ENCODE measurements at places on chromosomes 12 and 14.

- DNase-seq, result no peak
Observed at GRCh38 chr12:49340971-49341776, 4.2 kb upstream of the C1QL4 start.

DNA sequence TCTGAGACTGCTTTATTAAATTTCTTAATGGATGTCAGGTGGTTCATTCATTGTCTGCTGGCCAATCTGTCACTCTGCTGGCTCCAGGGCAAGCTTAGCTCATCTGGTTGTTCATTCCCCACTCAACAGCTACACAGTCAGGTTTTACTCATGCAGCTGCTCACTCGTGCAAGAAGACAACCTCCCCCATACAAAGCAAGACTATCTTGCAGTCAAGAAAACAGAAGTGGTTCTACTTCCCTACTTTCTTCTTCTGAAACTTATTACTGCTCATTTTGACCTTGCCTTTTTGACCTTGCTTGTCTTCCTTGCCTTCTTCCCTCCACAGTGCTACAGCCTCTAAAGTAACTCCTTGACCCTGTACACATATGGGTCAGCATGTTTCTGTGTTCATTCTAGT is 277.9 kb downstream of the SSPN start:
- no peak for DNase-seq

DNA sequence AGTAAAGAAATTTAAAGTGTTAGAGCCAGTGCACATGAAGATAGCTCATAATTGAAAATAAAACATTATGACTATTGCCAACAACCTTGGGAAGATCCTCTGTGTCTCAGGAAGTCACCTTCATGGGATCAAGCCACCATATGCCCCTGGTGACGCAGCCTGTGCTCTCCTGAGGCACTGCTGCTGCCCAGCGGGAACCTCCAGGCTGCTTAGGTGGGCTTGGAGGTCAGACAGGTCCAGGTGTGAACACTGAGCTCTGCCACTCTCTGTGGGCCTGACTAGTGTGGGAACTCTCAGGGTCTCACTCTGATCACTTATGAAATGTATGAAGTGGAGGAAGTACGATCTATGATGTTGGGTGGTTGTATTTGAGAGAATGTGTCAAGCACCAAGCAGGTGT is 16.7 kb downstream of the SLC35E3 start:
- DNase-seq, result no peak

GRCh38 chr12:52066346-52067080 is 3.3 kb upstream of the ATG101 start:
- DNase-seq, result no peak

- no peak for DNase-seq
Observed at GRCh38 chr14:51334566-51334965, 94.5 kb downstream of the TMX1 start.

DNA sequence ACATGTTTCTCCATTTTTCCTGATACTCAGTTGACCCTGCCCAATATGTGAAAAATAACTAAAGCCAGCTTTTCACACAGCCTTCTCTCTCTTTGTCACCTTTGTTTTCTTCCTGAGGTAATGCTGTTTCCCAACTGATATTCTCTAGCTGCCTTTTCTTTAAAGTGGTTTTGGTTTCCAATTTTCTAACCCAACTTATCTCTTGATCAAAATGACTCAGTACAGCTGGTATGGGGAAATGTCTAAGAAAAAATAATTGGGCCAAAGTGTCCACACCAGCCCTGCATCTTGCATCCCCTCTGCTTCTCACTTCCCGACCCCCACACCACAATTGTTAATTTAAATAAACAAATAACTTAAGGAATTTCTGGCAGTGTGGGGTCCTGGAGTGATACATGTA is 193.8 kb downstream of the SYT1 start:
- no peak for DNase-seq

GRCh38 chr14:75254901-75255584 is 23.6 kb upstream of the FOS start:
- no peak for DNase-seq

GRCh38 chr12:124508381-124509079 is 58.9 kb downstream of the NCOR2 start:
- no peak for DNase-seq

DNA sequence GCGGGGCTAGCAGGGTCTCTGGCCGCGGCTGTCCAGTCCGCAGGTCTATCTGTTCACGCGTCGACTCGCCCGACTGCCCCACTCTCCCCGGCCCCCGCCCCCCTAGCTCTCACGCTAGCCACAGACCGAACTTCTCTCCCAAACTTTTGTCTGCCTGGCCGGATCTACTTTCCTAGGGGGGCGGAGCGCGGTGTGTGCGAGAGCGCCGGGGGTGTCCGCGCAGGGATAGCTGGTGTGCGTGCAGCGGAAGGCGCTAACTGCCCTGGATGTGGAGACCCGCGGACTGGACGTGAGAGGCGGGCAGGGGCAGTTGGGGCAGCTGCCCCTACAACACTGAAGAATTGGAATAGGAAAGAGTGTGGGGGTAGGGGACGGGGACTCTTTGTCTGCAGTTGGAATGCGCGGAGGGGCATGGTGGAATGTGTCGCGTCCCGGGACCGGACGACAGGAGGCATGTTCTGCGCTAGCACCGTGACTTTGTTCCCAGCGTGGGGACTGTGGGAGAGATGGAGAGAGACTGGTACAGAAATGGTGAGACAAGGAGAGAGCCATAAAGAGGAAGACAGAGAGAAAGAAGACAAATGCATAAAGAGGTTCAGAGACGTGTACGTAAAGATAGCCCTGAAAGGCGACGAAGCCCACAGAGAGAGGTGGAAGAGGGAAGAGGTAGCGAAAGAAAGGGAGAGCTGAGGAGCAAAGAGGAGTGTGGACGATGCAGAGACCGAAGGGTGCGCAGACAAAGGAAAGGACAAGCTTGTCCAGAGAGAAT is at the start of gene AJUBA:
Gene AJUBA, minus strand, starts transcription at position 75 of the 769 bp plus-strand sequence. CDS start 285 bp downstream, outside the sequence.
- peak; percentile 75 for DNase-seq
